ENCODE measurements at places on chromosomes 16 and 17.

DNA sequence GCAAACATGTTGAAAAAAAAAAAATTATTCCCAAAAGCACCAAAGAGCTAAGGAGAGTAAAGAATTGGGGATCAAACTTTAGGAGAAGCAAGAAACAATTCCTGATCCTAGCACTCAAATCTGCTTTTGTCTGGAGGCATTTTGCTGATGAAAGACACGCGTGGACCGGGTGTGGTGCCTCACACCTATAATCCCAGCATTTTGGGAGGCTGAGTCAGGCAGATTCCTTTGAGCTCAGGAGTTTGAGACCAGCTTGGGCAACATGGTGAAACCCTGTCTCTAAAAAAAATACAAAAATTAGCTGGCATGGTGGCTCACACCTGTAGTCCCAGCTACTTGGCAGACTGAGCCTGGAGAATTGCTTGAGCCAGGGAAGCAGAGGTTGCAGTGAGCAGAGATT lies 35.4 kb downstream of the ZFP90 start:
- no peak for DNase-seq

- DNase-seq: no peak
Observed at GRCh38 chr17:37024181-37024637, 75.5 kb downstream of the AATF start.

DNA sequence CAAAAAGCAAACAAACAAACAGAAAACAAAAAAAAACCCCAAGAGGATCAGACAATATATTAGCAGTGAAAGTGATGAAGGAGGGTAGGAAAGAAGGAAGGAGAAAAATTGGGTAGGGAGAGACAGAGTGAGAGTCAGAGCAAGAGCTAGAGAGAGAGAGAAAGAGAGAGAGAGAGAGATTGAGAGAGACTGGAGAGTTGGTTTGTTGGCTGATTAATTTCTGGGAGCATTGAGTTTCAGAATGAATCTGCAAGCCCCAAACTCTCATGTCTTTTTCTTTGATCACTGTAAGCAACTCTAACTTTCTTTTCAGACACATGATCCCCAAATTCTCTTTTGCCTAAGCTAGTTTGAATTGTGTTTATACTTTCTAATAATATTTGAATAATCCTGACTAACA lies 388.1 kb downstream of the SHISA9 start:
- DNase-seq: no peak

GRCh38 chr16:72902206-72902605 lies 145.7 kb downstream of the ZFHX3 start:
- no peak for DNase-seq

GRCh38 chr17:7588553-7589203 lies 1.2 kb downstream of the SOX15 start:
- no peak for DNase-seq

DNA sequence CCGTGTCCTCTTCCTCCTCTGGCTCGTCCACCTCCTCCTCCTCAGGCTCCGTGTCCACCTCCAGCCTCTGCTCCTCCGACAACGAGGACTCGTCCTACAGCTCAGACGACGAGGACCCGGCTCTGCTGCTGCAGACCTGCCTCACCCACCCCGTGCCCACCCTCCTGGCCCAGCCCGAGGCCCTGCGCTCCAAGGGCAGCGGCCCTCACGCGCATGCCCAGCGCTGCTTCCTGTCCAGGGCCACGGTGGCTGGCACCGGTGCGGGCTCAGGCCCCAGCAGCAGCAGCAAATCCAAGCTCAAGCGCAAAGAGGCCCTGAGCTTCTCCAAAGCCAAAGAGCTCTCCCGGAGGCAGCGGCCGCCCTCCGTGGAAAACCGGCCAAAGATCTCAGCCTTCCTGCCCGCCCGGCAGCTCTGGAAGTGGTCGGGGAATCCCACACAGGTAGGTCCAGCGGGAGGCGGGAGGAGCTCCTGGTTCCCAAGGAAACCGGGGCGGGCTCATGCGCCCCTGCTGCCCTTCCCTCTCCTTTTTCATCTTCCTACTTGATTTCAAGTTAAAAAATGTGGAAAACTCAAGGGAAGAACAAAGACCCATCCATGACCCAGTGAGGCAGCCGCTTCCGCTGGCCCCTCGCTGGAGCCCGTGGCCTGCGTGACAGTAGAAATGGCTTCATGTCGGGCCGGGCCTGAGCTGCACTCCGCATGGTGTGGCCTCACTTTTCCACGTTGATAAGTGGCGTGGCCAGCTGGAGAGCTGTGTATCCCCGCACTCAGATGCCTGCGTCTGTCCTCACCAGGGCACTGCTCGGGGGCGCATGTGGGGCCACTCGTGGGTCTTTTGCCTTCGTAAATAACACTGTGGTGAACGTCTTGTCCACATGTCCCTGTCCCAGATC lies 50.7 kb downstream of the ACTG1 start:
- DNase-seq: no peak

- DNase-seq: no peak
Observed at GRCh38 chr16:167122-167690, 1.4 kb downstream of the HBM start.

- DNase-seq: no peak
Observed at GRCh38 chr16:53643474-53643873, 60.2 kb downstream of the RPGRIP1L start.

Data from activated CD8-positive, alpha-beta memory T cell treated with anti-CD3 and anti-CD28 coated beads, Interleukin-2, amount 50 U/mL, for 48 hours (primary cell).